ENCODE measurements at places on chromosomes 4 and X. TPM values are rescaled to one million over a fixed set of nuclear protein-coding genes. Genes with fewer than 3 reads are reported as not detected.

GRCh38 chr4:102543030-102543928, 42.1 kb downstream of the NFKB1 start:
- no peak overlapping the region for H3K4me3 ChIP-seq
- H3K4me1 ChIP-seq, result peaks cover 23% of the 10 kb centered on the region
- no peaks in the 10 kb centered on the region for H3K36me3 ChIP-seq

- H3K4me3 ChIP-seq, result peak overlapping the region; percentile 21
- H3K27me3 ChIP-seq, result no peaks in the 10 kb centered on the region
- H3K4me1 ChIP-seq, result no peaks in the 10 kb centered on the region
- no peak for DNase-seq
- H3K36me3 ChIP-seq, result no peaks in the 10 kb centered on the region
Measured at GRCh38 chrX:80021621-80022020, 7.1 kb downstream of the TBX22 start.

DNA sequence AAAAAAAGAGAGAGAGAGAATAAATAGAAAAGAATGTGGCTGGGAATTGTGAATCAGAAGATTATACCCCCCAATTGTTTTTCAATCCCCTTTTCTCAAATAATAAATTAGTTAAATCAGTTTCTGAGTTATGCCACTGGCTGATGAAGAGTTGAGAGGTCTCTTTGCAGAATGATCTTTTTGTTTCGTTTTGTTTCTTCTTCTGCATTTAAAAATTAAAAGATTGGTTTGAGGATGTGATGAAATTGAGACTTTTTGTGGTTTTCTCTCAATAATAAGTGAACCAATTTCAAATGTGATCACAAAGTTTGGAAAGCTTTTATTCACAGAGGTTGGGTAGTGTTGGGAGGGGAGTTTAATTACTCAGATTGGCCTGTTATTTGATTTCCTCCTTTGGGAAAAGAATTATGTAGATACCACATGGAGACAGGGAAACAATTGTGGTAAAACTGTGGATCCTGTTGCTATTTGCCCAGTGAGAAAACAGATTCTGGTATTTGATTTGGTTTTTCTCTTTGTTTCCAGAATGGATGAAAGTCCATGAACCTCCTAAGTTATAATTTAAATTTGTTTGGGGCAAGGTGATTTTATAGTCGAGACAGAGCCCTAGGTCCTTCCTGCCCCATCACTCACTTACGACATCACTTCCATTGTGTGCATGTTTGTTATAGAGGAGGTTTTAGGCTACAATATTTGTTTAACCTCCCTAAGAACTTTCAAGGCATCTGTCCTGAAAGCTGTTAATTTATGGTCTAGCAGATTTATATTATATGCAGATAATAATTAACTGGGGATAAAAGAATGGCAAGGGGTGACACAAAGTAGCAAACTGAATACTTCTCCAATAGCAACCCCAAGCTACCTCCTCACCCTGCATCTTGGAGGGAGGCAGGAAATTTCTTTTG, 92.0 kb upstream of the BMPR1B start:
- peaks cover 57% of the 10 kb centered on the region for H3K36me3 ChIP-seq
- peak overlapping the region; percentile 9 for H3K27ac ChIP-seq
- no peak overlapping the region for H3K4me3 ChIP-seq
- no peaks in the 10 kb centered on the region for H3K4me1 ChIP-seq

DNA sequence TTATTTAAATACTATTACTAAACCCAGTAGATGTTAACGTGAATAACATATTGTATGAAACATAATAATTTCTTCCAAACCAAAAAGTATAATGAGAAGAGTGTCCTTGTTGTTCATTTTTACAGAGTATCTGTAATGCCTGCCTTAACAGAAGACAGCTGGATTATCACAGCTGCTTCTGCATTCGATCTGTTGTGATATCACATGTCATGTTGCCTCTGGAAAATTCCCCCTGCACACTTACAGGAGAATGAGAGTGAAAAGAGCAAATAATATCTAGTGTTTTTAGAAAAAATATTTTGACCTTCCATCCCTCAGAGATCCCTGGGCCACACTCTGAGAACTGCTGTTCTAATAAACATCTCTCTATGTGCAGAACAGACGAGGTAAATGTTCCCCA, 240.1 kb upstream of the NOCT start:
- H3K27me3 ChIP-seq, result no peaks in the 10 kb centered on the region
- H3K27ac ChIP-seq, result peak overlapping the region; percentile 80
- no peaks in the 10 kb centered on the region for H3K36me3 ChIP-seq
- H3K4me1 ChIP-seq, result peaks cover 24% of the 10 kb centered on the region

DNA sequence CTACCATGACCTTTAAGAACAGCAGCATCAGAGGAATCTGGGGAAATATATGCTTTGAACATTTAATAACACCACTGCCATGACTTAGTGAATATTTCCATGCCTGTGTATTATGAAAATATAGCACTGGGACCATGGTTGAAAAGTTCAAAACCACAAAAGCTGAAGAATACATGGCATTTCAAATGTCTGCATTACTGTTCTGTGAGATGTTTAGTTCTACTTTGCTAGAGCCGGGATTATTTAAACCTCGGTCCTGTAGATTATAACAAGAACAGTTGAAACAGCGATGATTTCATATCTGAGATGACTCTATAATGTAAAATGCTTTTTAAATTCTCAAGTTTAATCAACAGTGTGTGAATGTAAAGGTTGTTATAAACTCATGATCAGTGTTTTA, 126.7 kb upstream of the AGA start:
- no peak overlapping the region for H3K27ac ChIP-seq
- H3K27me3 ChIP-seq, result no peaks in the 10 kb centered on the region
- DNase-seq, result no peak
- no peaks in the 10 kb centered on the region for H3K36me3 ChIP-seq
- H3K4me1 ChIP-seq, result no peaks in the 10 kb centered on the region
- H3K4me3 ChIP-seq, result no peak overlapping the region

- no peaks in the 10 kb centered on the region for H3K27me3 ChIP-seq
- H3K36me3 ChIP-seq, result no peaks in the 10 kb centered on the region
- H3K27ac ChIP-seq, result no peak overlapping the region
- no peak overlapping the region for H3K4me3 ChIP-seq
- H3K4me1 ChIP-seq, result no peaks in the 10 kb centered on the region
Measured at GRCh38 chr4:163878336-163879121, 384.0 kb downstream of the TMA16 start.

GRCh38 chrX:41730081-41730480, 6.1 kb downstream of the GPR82 start:
- no peaks in the 10 kb centered on the region for H3K36me3 ChIP-seq
- H3K27me3 ChIP-seq, result no peaks in the 10 kb centered on the region
- no peaks in the 10 kb centered on the region for H3K4me1 ChIP-seq

GRCh38 chr4:188697243-188697642, 558.0 kb downstream of the TRIML1 start:
- H3K27me3 ChIP-seq, result no peaks in the 10 kb centered on the region
- DNase-seq, result no peak
- peaks cover 4% of the 10 kb centered on the region for H3K4me1 ChIP-seq

DNA sequence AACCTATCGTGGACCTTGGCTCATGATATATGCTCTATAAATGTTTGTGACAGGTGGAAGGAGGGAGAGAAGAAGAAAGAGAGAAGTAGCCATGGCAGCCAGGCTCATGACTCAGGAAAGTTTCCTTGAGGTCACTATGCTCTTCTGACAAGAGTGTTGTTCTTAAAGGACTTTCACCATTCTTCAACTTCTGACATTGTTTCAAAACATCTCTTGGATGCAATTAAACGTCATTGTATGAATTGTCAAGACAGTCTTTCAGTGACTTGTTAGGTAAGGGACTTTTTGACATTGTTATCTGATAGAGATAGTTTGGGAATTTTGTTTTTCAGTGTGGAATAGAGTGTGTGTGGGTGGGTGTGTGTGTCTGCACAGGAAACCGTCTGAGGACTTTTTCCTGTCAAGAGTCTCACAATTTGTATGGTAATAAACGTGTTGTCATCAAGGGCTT, 617.0 kb downstream of the MID1IP1 start:
- peaks cover 30% of the 10 kb centered on the region for H3K4me1 ChIP-seq
- H3K27ac ChIP-seq, result peak overlapping the region; percentile 90
- H3K36me3 ChIP-seq, result no peaks in the 10 kb centered on the region
- DNase-seq, result peak; percentile 25
- H3K4me3 ChIP-seq, result no peak overlapping the region
- H3K27me3 ChIP-seq, result no peaks in the 10 kb centered on the region

GRCh38 chrX:130772776-130773143, 130.2 kb downstream of the ENOX2 start:
- no peak overlapping the region for H3K4me3 ChIP-seq
- H3K27me3 ChIP-seq, result no peaks in the 10 kb centered on the region
- no peaks in the 10 kb centered on the region for H3K36me3 ChIP-seq
- DNase-seq, result no peak
- peaks cover 57% of the 10 kb centered on the region for H3K4me1 ChIP-seq

DNA sequence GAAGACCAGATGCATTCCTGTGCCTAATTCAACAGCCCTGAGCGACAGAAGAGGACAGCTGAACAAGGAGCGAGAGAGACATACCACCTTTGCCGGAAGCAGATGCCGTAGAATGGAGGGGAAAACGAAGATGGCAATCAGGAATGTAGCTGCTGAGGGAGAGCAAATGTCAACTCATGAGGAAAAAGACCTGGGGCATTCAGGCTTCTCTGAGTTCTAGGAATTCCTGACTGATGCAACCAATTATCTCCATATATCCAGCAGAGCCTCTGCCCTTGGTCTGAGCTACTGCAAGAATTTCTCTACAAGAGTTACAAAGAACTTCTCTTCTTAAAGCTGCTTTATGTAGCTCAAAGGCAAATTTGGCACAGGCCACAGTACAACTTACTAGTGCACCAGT, 40.5 kb upstream of the INPP4B start:
- DNase-seq, result peak; percentile 0
- H3K27ac ChIP-seq, result no peak overlapping the region
- no peaks in the 10 kb centered on the region for H3K27me3 ChIP-seq
- no peak overlapping the region for H3K4me3 ChIP-seq

DNA sequence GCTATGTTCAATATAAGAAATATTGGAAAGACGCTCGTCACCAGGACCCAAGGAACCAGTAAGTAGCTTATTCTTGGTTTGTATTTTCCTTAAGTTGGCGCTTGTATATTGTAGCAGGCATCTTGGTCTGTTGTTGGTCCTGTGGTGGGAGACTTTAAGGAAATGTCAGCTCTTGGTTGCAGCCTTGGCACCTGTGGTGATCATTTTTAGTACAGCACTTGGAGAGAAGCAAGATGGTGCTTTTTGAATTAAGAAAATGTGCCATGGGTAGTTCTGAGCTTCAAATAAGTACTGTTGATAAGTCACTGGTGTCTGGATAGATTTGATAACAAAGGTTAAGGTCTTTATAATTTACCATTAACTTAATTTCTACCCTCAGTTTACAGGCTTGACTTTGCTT, 1.1 kb downstream of the RPS3A start:
- no peak for DNase-seq
- peak overlapping the region; percentile 95 for H3K27ac ChIP-seq
- H3K4me3 ChIP-seq, result peak overlapping the region; percentile 84
- peaks cover 34% of the 10 kb centered on the region for H3K36me3 ChIP-seq
- no peaks in the 10 kb centered on the region for H3K27me3 ChIP-seq

DNA sequence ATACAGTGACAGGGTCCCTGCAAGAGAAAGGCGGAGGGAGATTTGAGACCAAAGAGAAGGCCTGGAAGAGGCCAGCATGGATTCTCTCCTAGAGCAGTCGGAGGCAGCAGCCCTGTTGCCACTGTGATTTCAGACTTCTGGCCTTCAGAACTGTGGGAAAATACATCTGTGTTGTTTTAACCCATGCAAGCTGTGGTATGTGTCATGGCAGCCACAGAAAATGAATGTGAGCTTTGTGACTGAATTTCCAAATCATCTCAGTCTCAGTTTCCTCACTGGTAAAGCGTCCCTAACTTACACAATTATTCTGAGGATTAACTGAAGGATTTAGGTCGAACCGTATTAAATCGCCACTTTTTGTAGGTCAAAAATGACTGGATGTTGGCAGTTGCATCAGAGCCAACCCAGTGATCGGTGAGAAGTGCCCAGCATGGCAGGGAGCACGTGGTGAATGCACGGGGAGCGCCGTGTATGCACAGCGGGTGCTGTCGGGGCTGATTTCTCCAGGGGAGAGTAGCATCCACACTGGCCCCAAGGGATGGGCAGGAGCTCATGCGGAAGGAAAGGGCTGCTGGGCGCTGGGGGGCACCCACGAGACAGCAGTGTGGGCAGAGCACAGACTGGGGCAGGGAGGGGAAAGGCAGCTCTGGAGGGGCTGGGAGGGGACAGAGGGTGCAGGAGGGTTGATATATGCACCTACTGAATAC, 23.8 kb upstream of the NSG1 start:
- H3K4me3 ChIP-seq, result no peak overlapping the region
- H3K36me3 ChIP-seq, result no peaks in the 10 kb centered on the region
- DNase-seq, result no peak
- no peak overlapping the region for H3K27ac ChIP-seq
- no peaks in the 10 kb centered on the region for H3K27me3 ChIP-seq

DNA sequence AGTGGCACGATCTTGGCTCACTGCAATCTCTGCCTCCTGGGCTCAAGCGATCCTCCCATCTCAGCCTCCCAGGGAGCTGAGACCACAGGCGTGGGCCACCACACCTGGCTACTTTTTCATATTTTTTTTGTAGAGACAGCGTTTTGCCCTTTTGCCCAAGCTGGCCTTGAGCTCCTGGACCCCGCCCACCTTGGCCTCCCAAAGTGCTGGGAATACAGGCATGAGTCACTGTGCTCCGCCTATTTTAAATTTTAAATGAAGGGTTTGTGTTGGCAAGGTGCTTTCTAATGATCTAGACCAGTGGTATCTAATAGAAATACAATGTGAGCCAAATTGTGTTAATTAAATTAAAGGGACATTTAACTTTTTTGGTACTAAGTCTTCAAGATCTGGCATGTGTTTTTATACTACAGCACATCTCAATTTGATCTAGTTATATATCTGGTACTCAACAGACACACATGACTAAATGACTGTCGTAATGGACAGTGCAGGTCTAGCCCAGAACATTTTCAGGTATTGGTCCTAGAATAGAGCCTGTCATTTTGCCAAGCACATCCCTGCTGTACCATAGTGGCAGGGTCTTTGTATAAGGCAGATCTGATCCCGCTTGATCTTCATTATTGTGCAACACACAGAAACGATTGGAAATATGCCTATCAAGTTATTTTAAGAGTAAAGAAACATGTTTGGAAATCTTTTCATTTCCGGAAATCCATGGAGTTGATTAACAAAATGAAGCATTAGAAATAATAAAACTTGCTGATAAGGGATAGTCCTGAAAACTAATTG, 7.3 kb downstream of the PGK1 start:
- no peaks in the 10 kb centered on the region for H3K27me3 ChIP-seq
- peaks cover 12% of the 10 kb centered on the region for H3K4me1 ChIP-seq
- H3K4me3 ChIP-seq, result no peak overlapping the region
- no peak overlapping the region for H3K27ac ChIP-seq
- DNase-seq, result no peak

- H3K4me1 ChIP-seq, result peaks cover 12% of the 10 kb centered on the region
- H3K27ac ChIP-seq, result peak overlapping the region; percentile 72
- no peak for DNase-seq
Measured at GRCh38 chr4:24140892-24141291, 251.0 kb upstream of the PPARGC1A start.

- H3K4me3 ChIP-seq, result no peak overlapping the region
- peaks cover 3% of the 10 kb centered on the region for H3K4me1 ChIP-seq
- no peaks in the 10 kb centered on the region for H3K27me3 ChIP-seq
- no peak overlapping the region for H3K27ac ChIP-seq
- no peaks in the 10 kb centered on the region for H3K36me3 ChIP-seq
- DNase-seq, result peak; percentile 24
Measured at GRCh38 chrX:28498658-28499057, 88.6 kb upstream of the IL1RAPL1 start.

Gene PHEX
- total RNA-seq, result 0.21 TPM

Gene SPON2
- 0.42 TPM for total RNA-seq

Gene ALPK1
- 0.53 TPM for total RNA-seq

Gene FAM9A
- total RNA-seq, result not detected

Gene MAGEA3
- total RNA-seq, result not detected

Gene RNF150
- 57.4 TPM for total RNA-seq

Gene CCKAR
- 0.89 TPM for total RNA-seq

Gene UGT2B17
- not detected for total RNA-seq

Gene IBSP
- total RNA-seq, result not detected

All from cardiac muscle cell (in vitro differentiated cells and primary cell).